ENCODE measurements at places on chromosomes 7 and 10.

DNA sequence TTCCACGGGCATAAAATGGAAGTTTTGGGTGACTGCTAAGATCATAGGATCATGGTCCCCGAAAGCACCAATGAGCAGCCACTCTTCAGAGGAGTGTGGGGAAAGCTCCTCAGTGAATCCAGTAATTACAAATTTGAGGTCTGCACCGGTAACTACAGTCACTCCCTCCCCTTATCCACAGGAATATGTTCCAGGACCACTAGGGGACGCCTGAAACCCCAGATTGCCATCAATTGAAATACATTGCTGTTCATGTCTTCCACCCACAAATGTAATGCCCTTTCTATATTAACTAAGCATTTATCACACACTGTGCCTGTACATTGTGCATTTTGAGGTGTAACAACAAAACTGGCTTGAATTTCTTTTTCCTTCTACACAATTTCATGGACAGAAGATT is 447.9 kb upstream of the PFKP start:
- no peak for DNase-seq

- DNase-seq = no peak
These were observed 186.6 kb upstream of the NRP1 start for GRCh38 chr10:33521062-33521461.

- no peak for DNase-seq
These were observed 93.1 kb downstream of the NRP1 start for GRCh38 chr10:33241351-33241750.

- DNase-seq = no peak
These were observed 264.3 kb downstream of the ADK start for GRCh38 chr10:74415146-74415839.

DNA sequence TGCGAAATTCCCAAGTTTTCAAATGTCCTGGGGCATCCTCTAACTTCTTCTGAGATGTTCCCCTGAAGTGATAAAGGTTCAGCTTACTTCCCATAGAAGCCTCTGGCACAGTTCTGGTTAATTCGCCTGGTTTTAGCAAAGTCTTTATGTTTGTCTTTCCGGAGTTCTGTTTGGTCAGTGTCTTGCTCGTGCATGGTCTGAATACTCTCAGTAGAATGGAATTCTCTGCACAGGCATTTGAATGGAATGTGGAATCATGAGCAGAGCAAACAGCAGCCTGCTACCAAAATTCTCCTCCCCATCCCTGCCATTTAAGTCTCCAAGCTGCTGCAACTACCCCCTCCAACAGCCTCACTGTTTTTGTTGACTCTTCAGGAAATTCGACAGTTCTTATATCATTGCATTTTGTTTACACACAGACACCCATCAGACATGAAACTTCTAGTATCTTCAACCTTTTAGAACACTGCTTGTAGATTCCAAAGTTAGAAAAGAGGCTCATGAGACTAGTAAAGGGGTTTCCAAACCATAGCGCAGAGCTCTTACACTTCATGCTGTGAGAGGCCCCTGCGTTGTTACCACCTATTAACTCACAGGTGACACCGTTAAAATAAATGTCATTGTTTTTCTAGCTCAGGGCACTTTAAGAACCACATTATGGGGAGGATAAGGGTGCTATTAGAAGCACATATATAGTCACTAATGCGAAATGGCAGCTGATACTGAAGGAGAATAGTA is 129.7 kb downstream of the PLCE1 start:
- DNase-seq = no peak

DNA sequence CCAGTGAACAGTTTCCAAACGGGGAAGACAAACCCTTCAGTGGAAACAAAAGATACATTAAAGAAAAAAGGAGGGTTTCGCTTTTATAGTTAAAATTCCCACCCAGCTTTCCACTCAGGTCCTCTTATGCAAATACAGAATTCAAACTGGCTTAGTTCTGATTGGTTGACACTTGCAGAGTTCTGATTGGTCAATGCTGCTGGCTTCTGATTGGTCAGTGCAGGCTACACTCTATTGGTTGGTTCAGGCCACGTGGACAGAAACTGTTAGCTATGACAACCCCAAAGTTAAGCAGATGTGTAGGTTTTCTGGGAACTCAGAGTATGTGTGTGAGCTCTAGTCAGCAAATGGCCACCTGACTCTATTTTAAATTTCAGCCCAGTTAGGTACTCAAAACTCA is 80.0 kb downstream of the FBXL13 start:
- DNase-seq = no peak

- DNase-seq = no peak
These were observed 52.2 kb upstream of the MKI67 start for GRCh38 chr10:128178302-128178958.

GRCh38 chr10:30059209-30060107 is at the start of gene JCAD:
JCAD (minus strand) TSS chr10:30059586; CDS start chr10:30047812, 11,774 bp downstream.
- peak; percentile 59 for DNase-seq

DNA sequence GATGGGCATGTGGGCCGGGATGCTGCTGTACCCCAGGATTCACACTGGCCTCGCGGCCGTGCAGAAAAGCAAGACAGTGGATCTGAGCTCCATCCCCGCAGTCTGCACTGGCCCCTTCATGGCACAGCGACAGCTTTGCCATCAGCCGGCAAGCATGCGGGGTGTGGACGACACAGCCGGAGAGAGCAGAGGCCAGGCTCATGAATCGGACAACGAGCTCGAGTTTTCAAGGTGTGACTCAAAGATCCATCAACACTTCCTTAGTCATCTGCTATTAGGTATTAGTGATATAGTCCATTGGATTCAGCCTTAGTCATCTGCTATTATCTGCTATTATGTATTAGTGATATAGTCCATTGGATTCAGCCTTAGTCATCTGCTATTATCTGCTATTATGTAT is 254.7 kb downstream of the KLF6 start:
- DNase-seq = no peak

DNA sequence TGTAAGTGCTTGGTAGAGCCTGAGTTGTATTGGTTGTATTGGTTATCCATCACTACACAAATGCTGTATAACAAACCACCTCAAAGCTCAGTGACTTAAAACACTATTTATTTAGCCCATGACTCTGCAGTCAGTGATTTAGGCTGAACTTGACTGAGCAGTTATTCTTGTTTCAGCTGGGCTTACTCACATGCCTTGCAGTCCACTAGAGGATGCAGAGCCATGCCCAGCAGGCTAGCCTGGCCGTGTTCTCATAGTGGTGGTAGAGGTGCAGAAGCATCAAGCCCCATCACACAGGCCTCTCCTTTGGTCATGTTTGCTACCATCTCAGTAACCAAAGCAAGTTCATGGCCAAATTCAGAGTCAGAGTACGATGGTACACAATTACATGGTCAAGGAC is 43.9 kb downstream of the LUC7L2 start:
- no peak for DNase-seq

DNA sequence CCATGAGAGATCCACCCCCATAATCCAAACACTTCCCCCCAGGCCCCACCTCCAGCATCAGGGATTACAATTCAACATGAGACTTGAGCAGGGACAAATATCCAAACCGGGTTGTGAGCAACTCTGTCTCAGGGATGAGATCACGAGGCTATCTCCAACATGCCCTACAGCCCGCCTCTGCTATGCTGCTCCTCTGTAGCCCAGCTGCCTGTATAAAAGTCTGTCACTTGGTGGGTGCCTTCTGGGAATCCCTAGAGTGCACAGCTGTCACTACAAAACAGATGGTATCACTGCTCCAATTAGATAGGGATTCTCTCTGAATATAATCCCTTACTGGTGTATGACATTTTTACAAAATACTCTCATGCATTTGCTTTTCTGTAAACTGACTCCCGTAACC is 114.9 kb upstream of the NANOS1 start:
- DNase-seq = no peak

DNA sequence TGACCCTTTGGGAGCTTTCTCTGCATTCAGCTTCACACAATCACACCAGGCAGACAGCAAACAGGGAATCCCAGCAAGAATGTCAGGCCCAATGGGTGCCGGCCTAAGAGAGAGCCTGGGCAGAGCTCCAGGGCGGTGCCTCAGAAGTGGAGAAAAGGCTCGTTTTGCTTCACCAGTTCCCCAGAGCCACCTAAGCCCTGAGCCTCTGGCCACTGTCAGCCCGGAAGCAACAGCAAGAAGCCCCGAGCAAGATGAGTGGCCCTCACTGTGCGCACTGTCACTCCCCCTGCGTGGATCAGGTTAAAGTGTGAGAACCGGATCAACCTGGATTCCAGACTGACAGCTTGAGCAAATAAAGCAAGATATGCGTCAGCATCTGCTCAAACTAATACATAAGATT is 14.7 kb downstream of the CNPY1 start:
- no peak for DNase-seq

GRCh38 chr10:18350340-18350739 is 210.1 kb downstream of the CACNB2 start:
- DNase-seq = no peak
